8988T (cell line): ENCODE measurements at places on chromosomes 5 and 9.

GRCh38 chr5:109249126-109249525, 160.6 kb downstream of the PJA2 start:
- no peak for DNase-seq

DNA sequence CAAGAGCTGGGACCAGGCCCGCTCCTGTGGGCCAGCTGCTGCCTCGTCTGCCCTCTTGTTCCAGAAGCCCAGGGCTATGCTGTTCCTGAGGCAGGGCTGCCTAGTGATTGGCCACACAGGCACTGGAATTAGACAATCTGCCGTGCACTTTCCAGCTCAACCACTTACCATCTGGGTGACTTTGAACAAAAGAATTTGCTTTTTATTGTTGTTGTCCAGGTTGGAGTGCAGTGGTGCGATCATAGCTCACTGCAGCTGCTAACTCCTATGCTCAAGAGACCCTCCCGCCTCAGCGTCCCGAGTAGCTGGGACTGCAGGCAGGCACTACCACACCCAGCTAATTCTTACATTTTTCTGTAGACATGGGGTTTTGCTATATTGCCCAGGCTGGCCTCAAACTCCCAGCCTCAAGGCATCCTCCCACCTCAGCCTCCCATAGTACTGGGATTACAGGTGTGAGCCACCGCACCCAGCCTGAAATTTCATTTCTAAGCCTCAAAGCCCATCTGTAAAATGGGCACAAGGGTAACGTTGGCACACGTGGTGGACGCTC, 1.2 kb upstream of the NEK6 start:
- peak; percentile 78 for DNase-seq

DNA sequence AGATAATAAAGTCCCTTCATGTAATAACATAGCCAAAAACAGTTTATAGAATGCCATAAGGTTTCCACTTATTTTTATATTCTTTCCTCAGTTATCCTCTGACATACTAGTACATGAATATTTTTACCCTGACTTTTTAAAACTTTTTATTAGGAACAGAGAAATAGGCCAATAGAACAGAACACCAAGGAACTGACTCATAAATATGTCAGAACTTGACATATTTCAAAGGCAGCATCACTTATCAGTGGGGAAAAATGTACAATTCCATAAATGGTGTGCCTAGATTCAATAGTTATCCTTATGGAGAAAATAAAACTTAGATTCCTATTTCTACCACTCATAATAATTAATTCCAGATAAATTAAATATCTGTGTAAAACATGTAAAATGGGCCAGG, 9.4 kb downstream of the STARD4 start:
- DNase-seq = no peak

GRCh38 chr5:10913841-10914240, 152.8 kb upstream of the DAP start:
- no peak for DNase-seq

GRCh38 chr9:33180526-33181184, 13.5 kb upstream of the B4GALT1 start:
- no peak for DNase-seq

DNA sequence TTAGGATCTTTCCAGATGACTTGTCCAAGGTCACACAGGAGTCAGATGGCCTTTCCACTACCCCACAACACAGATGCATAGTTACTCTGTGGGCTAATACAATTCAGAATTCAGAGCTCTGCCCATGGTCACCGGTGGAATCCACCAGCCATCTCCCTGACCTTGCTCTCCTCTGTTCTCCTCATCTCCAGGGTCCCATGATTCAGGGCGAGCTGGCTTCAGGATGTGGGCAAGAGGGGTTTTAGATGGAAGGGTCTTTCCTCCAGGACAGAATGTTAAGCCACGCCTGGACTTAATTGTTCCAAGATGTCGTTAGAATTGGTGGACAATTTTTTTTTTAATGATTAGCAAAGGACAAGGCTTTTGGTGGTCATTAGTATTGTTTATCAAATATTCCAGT, 81.7 kb upstream of the LARP1 start:
- no peak for DNase-seq
